ENCODE measurements at places on chromosomes 2 and 18.

DNA sequence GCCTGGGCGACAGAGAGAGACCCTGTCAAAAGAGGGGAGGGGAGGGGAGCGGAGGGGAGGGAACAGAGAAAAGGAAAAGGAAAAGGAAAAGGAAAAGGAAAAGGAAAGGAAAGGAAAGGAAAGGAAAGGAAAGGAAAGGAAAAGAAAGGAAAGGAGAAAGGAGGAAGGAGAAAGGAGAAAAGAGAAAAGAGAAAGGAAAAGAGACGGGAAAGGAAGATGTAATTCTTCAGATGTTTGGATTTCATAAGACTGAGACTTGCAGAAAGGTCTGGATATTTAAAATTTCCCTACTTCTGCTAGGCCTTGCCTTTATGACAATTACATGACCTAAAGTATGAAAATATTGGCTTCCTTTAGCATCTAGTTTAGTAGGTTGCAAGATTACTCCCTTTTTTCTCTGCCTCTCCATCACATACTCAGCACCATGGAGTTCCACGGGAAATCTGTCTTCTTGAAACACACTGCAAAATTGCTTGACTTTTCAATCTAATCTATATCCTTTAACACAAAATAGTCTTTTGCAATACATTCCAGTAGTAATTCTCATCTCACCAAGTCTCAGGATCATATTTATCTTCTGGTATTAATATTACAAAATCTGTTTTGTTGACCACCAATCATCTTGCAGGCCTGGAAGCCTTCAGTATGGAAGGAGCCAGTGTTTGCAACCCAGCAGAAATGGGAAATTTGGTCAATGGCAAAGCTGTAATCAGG is 383.5 kb downstream of the ZEB2 start:
- no peak for DNase-seq

DNA sequence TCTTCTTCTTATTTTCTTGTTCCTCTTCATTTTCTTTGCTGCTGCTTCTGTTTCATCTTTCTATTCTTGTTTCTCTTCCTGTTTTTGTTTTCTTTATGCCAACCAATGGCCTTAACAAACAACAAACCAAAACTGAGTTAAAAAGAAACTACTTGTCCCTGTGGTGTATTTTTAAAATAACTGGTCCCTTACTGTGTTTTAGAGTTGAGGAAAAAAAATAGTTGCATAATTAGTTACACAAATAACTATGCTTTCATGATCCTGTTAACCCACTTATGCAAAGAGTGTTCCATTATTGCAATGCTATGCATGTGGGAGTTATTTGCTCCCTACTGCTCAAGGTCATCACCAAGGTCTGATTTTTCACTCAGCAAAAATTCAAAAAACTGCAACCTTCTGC is 39.5 kb upstream of the IMP4 start:
- DNase-seq: no peak

GRCh38 chr18:7598167-7599047 is 31.3 kb downstream of the PTPRM start:
- no peak for DNase-seq

- DNase-seq: peak; percentile 40
Measured at GRCh38 chr2:118032169-118033013, 18.5 kb upstream of the CCDC93 start.

DNA sequence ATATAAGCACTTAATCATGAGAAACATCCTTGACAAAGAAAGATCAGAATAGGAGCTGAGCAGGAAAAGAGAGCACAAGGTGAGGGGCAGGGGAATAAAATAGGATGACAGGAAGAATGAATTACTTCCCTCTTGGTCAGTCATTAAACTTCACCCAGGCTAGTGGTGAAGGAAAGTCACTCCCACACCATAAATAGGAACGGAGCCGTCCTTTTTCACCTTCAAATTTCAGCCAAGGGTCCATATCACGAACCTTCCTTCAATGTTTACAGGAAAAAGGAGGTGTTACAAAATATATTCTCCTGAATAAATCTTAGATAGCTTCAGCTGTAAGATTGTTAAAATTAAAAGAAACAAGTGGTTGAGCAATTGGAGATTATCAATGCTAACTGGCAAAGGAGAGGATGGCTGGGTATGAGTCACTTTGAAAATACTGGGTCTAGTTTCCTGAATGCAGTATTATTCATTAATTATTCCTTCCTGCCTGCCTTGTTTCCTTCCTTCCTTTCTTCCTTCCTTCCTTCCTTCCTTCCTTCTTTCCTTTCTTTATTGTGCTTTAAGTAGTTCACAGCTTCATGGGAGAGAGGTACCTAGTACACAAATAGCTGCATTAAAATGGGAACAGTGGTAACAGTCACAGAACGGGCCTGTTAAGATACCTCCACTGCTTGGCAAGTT is 292.3 kb upstream of the ID2 start:
- DNase-seq: no peak

DNA sequence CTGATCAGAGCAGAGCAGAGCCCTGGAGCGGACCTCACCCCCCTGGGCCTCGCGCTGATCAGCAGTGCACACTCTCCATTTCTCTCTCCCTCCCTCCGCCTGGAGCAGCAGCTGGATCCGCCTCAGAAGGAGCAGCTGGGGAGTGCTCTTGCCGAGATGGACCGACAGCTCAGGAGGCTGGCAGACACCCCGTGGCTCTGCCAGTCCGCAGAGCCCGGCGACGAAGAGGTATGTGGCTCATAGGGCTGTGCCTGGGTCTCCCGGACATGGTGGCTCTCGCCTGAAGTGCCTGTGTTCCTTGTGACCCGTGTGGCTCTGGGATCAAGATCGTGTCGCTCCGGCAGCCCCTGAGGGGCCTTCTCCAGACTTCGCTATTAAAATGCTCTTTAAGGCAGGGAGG is 102.5 kb downstream of the USP40 start:
- DNase-seq: no peak

- no peak for DNase-seq
Measured at GRCh38 chr2:159192371-159192918, 94.1 kb downstream of the WDSUB1 start.

GRCh38 chr2:29361231-29361630 is 246.0 kb downstream of the CLIP4 start:
- DNase-seq: no peak

- no peak for DNase-seq
Measured at GRCh38 chr2:127486247-127487058, 39.8 kb downstream of the IWS1 start.

DNA sequence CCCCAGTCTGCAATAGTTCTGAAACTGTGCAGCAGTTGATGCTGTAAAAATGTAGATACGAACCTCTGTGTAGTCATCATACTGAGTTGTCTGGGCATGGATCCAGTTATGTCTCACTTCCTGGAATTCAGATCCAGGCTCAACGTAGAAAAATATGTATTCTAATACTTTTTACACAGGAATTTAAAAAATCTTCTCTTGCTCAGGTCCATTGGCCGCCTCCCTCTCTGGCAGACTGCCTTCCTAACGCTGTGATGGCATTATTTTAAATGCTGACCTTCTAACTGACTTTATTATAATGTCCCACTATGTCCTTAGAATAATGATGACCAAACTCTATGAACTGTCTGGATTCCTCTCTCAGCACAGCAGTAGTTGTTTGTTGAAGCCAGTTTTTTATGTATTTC is 119.6 kb downstream of the FEZ2 start:
- DNase-seq: no peak

GRCh38 chr18:22282311-22283115 is 113.1 kb downstream of the GATA6 start:
- DNase-seq: no peak

DNA sequence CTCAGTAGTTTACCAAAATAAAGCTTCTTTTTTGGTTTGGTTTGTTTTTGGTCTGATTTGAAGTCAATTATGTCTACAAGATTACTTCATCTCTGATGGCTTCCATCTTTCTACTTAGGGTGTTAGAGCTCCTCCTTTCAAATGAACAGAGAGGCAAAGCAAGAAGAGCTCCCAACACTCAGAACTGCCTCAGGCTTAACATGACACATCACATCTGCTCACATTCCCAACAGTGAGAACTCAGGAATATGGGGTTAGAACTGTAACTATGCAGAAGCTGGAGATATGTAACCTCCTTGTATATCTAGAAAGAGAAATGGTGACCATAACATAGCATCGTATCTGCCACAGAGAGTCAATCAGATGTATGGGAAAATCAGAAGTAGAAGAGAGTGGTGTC is 11.4 kb upstream of the LRATD1 start:
- no peak for DNase-seq

DNA sequence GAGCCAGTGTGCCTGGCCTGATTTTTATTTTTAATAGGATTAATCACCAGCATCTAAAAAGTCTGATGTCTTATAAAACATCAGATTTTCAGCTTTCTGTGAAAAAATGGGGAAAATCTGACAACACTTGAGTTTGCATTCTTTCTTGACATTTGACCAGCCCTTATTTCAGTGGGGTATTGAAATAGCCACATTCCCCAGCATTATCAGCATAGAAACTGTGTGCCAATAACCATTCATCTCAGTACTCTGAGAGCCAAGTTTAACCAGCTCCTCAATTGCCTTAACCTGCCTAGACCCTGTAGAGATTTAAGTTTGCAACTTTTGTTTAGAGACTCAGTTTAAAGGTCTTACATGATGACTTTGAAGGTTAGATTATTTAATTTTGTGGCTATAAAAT is 155.0 kb downstream of the CERS6 start:
- DNase-seq: no peak

GRCh38 chr18:22346401-22346952 is 71.2 kb downstream of the CTAGE1 start:
- no peak for DNase-seq

DNA sequence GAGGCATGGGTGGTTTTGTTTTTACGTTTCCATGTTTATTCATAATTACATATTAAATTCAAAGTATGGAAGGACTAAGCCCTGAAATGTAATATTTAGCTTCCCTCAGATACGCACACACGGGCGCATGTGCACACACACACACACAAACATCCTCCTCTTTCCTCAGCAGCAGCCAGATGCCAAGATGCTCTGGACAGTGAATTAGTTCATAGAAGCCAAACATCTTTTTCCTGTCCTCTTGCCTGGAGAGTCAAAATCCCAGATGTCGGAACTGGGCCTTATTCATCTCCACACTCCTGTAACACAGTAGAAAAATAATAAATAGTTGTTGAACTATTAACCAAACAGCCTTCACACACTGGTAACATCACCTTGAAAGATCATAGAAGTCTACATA is 273.1 kb downstream of the SP3 start:
- DNase-seq: no peak

- no peak for DNase-seq
Measured at GRCh38 chr2:177550264-177551200, 158.0 kb downstream of the AGPS start.

DNA sequence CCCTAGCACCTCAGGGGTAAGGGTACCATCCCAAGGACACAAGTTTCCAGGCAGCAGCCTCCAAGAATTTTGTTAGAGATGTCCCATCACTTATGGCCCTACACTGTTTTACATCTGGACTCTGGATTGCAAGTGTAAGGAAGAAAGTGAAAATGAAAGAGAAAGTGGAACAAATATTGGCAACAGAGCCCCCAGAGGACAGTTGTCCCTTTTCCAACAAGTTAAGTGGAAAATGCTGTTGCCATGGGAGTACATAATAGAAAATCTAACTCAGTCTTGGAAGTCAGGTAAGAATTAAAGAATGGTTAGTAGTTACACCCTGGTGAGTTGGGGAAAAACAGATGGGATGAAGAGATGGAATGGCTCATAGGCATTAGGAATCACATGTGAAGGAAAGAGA is 50.6 kb downstream of the TTC21B start:
- DNase-seq: no peak

DNA sequence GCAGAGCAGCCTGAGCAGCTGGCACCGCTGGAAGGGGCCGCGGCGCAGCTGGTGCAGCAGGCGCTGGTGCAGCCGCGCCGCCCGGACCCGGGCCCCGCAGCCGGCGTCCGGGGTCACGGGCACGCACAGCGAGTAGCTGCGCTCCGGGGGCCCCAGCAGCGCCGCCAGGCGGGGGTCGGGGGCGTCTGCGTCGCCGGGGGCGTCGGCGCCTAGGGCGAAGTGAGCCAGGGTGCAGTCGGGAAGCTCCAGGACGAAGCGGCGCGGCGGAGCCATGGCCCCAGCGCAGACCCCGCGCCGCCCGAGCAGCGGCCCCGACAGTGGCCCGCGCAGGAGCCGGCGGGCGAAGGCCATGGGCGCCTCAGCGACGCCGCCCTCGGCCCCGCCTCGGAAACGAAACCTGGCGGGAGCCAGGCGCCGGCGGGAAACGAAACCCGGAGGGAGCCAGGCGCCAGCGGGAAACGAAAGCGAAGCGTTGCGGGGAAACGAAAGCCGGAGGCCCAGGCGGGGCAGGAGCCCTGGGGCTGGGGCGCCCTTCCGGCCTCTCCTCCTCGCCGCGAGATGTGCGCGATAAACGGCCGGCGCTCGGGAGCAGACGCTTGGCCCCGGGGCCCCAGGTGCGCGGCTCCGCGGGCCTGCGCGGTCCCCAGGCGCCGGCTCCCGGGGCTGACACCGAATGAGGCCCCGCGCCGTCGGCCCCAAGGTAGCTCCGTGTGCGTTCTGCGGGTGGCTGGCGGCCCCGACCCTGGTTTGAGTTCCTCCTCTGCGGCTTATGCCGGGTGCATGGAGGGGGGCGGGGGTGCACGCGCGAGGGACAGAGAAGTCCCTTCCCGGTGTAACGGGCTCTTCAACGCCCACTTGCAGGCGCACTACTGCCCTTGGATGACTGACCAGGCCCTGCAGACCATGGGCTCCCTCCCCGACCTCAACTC is at the start of gene CMPK2:
Gene CMPK2, minus strand, starts transcription at position 562 of the 929 bp plus-strand sequence. Its CDS starts 211 bp downstream, at position 351.
- peak; percentile 67 for DNase-seq

DNA sequence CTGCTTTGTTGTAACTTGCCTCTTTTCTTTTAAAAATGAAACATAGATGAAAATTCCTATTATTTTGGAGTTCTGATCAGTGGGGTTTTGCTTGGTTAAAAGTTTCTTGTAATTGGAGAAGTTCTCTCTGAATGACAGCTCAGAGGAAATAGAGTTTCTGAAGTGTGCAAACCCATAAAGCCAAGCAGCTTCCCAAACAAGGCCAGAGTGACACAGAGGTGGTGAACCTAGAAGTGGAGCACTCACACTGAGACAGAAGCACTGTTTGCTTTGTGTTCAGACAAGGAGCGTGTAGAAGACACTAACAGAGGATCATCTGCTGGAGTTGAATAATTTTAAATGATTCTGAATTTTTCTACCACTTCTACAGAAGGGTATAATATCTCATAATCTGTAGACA is 49.2 kb downstream of the FBXO48 start:
- DNase-seq: no peak

- DNase-seq: no peak
Measured at GRCh38 chr18:24272229-24272525, 125.4 kb downstream of the OSBPL1A start.

GRCh38 chr18:48946329-48946835 is 4.4 kb downstream of the SMAD7 start:
- no peak for DNase-seq

DNA sequence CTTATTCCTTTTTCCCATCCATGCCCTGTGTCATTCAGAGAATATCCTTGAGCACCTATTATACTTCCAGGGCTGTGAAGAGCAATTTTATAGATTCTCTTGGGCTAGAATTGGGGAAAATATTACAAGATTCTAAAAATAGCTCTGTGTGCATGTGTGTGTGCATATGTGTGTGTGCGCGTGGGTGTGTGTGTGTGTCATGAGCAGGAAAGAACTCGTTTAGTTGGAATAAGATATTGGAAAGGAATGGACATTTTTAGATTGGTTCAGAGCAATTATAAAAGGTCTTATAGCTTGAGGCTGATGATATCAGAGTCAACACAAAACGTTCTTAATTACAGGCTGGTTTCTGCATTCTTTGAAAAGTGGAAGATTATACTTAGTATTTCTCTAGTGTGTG is 212.1 kb upstream of the COPS8 start:
- DNase-seq: no peak
